CD4-positive, alpha-beta memory T cell (primary cell): ENCODE measurements at places on chromosomes 3 and 15. TPM values are rescaled to one million over a fixed set of nuclear protein-coding genes. Genes with fewer than 3 reads are reported as not detected.

The GOLGA6A gene
- total RNA-seq: 0.17 TPM

DNA sequence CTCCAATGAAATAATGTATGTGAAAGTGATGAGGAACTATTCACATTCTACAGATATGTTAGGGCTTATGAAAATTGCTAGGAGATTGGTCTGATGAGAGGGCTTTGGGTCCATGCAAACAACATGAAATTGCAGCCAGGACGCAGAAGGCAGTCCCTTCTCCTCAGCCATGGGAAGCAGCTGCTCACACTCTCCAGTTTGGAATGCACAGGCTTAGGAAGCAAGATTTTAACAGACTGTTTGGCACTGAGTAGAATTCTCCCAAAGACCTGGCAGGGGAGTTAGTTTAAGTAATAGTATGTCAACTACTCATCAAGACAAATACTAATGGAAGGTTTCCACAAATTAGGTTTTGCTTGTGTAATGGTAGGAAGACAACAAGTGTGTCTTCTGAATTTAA is 500.7 kb upstream of the ARRDC4 start:
- DNase-seq: no peak

The WDR49 gene
- 0.53 TPM for total RNA-seq

GRCh38 chr3:120854908-120855526 is 53.0 kb upstream of the STXBP5L start:
- no peak for DNase-seq

DNA sequence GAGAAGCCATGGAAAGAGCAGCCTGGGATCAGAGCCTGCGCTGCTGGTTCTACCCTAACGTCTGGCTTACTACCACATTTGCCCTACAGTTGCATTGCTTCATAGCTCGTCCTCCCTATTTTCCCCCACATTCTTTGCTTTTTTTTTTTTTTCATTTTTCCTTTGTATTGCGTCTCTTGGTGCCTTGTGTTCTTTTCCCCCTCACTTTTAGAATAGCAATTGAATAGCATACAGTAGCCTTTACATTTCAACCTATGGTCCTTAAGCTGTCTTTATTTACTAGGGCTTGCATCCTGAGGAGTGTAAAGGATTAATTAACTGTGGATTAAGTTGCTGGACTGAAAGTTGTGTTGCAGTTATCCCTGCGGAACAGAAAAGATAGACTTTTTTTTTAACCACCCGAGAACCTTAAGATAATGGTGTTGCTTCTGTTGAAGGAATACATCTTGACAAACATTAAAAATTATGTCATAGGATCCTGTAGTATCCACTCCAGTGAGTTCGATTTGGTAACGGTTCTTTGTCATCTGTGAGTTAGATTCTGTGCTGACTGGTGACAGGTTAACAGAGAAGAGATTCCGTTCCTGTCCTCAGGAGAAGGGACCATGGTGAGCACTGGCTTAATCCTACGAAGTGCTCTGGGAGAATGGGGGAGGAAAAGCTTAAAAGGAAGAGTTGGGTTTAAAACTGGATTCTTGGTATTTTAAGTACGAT is 417.4 kb upstream of the NAALADL2 start:
- no peak for DNase-seq

- DNase-seq: no peak
Measured at GRCh38 chr3:184360929-184361531, 375 bp downstream of the CLCN2 start.

The CPNE4 gene
- total RNA-seq: not detected

DNA sequence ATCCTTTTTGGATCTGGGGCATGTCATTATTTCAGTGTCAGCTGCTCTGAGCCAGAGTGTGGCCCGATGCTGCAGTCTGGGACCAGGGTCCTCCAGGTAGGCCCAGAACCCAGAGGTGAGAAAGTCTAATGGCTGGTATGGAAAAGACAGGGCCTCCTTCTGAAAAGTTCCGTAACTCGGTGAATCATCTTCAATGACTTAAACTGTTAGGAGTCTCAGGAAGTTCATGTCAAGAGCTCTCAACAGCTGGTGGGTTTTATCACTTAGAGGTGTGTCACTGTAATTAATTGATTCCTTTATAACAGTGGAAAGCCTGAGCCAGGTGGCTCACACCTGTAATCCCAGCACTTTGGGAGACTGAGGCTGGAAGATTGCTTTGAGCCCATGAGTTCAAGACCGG is 28.5 kb upstream of the PDE8A start:
- no peak for DNase-seq

The SLC28A1 gene
- total RNA-seq: not detected

The CNTN3 gene
- total RNA-seq: not detected

The HTD2 gene
- total RNA-seq: 9.2 TPM

GRCh38 chr3:55476515-55476914 is 10.6 kb downstream of the WNT5A start:
- no peak for DNase-seq

- DNase-seq: no peak
Measured at GRCh38 chr15:27498700-27499099, 527.7 kb downstream of the GABRG3 start.
